ENCODE measurements at places on chromosomes 12 and 14. TPM values are rescaled to one million over a fixed set of nuclear protein-coding genes. Genes with fewer than 3 reads are reported as not detected.

Gene RBP5
- not detected for total RNA-seq

- DNase-seq, result peak; percentile 41
These were observed 146.6 kb downstream of the STXBP6 start for GRCh38 chr14:24903337-24903736.

- peak; percentile 87 for DNase-seq
These were observed 9.4 kb downstream of the LHX5 start for GRCh38 chr12:113462117-113462774.

- DNase-seq, result peak; percentile 91
These were observed 29.8 kb downstream of the BRMS1L start for GRCh38 chr14:35855876-35856481.

DNA sequence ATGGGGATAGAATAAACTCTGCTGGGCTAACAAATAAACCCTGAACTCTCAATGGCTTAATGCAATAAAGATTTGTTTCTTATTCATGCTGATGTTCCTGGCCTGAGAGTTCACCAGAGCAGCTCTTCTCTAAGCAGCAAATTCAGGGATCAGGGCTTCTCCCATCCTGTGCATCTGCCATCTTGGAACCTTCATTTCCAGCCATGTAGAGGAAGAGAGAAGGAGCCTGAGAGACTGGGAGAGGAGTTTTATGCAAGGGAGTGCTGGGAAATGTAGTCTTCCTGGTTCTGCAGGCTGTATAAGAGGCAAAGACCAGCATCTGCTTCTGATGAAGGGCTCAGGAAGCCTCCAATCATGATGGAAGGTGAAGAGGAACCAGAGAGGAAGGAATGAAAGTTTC is 20.6 kb upstream of the APOLD1 start:
- DNase-seq, result no peak

DNA sequence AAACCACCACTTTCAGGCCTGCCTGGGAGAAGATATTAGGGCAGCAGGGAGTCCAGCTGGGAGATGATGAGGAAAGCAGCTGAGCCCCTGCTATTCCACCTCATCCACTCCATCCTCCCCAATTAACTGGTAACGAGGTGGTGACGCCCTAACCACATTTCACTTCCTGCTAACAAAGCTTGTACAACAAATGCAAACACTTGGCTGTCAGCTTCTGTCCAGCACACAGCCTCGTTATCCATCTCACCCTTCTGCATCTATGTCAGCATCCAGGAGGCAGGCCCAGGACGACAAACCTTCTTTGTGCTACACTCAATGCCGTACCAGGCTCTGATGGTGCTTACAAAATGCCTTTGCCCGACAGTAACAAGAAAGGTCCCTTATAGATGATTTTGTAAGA is 225.4 kb downstream of the APAF1 start:
- DNase-seq, result no peak

DNA sequence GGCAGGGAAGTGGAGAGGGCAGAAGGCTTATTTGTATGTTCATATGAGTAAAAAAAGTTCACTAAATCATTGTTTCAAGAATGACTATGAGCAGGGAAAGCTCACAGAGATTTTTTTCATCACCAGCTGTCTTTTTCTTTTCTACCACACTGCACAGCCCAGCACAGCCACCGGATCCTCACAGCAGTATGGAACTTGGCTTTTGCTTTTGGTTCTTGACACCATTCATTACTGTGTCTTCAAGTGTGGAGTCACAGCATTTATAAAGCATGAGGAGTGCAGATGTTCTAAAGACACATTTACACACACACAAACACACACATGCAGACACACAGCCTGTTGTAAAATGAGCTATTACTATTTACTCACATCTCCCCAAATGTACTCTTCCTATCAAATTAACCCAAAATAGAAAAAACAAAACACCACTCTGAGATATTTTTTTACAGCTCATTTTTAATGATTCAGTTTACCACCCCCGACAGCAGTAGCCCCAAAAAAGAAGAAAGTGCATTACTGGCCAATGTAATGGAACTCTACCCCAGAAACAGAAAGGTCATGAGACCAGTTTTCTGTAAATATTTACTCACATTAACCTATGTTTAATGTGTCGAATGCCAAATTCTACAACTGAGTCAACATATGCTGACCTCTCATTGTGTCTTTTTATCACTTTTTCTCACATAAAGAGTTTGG is 60.5 kb downstream of the BTG1 start:
- DNase-seq, result peak; percentile 69

GRCh38 chr14:100075681-100076080 is 10.5 kb downstream of the EVL start:
- no peak for DNase-seq

DNA sequence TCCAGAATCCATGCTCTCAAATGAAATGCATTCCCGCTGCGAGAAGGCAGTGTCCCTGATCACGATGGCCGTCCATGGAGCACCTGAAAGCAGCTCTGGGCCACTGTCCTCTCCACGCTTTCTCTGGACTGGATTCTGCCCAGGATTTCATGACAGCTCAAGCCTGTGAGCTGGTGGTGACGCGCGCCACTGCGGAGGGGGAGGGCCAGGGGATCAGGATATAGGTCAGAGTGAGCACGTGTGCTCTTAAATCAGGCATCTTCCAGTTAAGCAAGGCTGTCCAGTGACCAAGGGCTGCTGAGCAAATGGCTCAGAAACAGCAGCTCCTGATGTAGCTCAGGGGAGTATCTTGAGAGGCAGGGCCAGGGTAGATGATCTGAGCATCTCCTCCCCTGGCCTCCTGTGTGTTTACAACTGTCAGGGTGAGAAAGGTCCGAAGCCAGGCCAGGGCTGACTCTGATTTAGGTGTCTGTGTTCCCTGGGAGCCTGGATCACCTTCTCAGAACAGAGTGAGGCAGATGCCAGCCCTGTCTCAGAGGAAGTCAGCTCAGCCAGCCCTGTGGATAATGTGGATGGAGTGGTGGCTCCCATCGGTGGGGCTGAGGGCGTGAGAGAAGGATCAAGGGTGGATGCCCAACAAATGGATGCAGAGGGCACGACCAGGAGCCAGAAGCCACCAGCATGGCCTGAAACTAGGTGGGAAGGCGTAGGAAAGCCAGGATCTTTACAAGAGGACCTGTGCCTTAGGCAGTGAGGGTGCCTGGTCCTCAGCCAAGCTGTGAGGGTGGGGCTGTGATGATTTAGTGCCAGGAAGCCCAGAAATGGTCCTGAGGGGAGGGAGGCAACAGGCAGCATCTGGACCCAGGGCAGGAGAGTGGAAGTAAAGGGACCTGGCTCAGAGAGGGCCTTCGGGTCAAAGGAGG is 55.3 kb downstream of the ELK3 start:
- no peak for DNase-seq

- DNase-seq, result no peak
These were observed 63.9 kb downstream of the ANKRD9 start for GRCh38 chr14:102445641-102446040.

GRCh38 chr14:77106666-77107065 is 8.6 kb downstream of the CIPC start:
- peak; percentile 52 for DNase-seq

GRCh38 chr12:108305520-108305919 is 33.6 kb downstream of the CMKLR1 start:
- DNase-seq, result peak; percentile 97

- DNase-seq, result no peak
These were observed 42.5 kb downstream of the LMO3 start for GRCh38 chr12:16563504-16563903.

GRCh38 chr12:11695321-11695720 is 45.8 kb downstream of the ETV6 start:
- no peak for DNase-seq

GRCh38 chr14:75793806-75794205 is 132.8 kb downstream of the TTLL5 start:
- DNase-seq, result peak; percentile 13

DNA sequence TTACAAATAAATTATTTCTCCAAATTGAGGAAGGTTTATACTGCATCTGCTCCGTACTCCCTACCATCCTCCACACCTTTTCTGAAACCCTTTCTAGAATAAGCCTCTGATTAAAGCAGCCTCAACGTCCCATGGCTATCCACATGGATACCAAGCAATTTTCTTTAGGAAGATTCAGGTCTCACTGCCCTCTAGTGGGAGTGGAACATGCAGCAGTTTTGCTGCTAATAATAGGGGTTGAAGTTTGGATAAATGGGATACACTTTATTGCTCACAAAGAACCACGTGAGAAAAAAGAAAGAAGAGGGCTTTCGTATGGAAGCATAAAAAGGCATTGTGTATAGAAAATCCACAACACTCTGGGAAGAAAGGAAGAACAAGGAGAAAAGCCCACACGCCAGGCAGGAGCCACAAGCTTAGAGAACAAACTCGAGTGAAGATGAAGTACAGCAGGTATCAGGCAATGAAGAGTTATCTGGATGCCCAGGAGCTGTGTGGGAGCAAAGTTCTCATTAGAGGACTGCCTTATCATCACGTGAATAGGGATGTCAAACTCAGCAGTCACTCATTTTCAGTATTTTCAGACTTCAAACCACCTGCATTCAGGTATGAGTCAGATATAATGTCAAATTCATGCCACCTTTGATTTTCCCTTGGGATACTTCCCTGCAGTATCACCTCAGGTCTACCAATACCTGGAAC is 45.8 kb downstream of the CCER1 start:
- DNase-seq, result peak; percentile 84

Gene GPR137C
- total RNA-seq, result 1.6 TPM

GRCh38 chr12:18139989-18140596 is 50.1 kb upstream of the RERGL start:
- DNase-seq, result peak; percentile 39

Gene NEMF
- 58.2 TPM for total RNA-seq

Gene STYK1
- total RNA-seq, result 3.7 TPM

DNA sequence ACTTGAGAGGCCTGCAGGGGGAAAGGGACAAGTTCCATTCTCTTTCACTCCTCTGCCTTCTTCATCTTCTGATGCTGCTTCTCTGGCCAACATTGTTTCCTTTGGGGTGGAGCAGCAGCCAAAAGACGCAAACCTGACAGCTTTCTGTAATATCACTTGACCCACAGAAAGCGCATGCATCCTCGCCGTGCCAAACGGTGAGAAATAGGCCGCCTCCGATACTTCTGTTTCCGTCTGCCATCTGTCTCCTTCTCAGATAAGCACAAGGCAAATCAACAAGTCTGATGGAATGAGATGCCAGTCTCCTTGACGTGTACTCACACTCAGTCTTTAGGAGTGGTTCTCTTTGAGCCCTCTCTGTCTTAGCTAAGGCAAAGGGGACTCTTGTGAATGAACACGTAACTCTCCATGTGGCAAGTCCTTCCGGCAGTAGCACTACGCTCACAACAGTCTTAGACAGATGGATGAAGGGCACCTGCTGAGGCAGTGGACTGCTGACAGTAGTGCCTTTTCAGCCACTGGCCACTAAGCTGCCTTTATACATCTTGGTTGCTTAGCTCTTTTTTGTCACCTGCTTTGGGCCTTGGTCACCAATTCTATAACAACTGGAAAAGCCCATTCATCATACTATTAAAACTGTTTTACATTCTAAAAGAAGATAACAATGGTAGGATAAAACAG is 214.1 kb downstream of the FBXL14 start:
- DNase-seq, result no peak

Gene FAM181A
- total RNA-seq, result not detected

DNA sequence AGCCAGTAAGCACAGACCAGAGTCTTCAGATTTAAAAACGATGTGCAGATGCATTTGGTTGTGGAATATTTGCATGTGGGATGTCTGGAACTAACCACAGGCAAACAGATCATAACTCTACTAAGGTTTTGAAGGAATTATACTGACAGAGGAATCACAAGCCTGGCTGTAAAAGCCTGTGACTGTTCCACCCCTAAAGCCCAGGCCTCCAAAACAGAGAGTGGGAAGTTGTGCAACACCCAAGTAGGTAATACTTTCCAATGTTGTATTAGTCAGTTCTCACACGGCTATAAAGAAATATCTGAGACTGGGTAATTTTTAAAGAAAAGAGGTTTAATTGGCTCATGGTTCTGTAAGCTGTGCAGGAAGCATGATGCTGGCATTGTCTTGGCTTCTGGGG is 68.1 kb upstream of the DCD start:
- no peak for DNase-seq

- peak; percentile 5 for DNase-seq
These were observed 23.4 kb upstream of the SLC35F4 start for GRCh38 chr14:57889245-57889644.

DNA sequence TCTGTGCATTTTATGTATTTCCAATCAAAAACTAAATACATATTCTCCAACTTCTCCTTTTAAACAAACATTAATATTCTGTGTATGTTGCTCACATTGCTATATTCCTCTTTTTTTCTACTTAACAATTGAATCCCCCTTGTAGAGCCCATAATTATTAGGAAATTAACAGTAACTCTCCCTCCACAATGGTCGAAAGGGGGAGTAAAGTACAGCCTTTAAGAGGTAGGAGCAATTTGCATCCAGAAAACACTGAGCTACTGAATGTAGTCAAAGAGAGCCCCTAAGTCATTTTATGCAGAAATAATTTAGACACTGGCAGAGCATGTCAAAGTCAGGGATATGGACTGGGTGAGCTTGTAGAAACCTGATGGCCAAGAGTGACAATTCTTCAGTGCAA is 57.2 kb upstream of the SCN8A start:
- DNase-seq, result peak; percentile 27

- DNase-seq, result peak; percentile 90
These were observed 13.2 kb downstream of the KCNH3 start for GRCh38 chr12:49552014-49552413.

DNA sequence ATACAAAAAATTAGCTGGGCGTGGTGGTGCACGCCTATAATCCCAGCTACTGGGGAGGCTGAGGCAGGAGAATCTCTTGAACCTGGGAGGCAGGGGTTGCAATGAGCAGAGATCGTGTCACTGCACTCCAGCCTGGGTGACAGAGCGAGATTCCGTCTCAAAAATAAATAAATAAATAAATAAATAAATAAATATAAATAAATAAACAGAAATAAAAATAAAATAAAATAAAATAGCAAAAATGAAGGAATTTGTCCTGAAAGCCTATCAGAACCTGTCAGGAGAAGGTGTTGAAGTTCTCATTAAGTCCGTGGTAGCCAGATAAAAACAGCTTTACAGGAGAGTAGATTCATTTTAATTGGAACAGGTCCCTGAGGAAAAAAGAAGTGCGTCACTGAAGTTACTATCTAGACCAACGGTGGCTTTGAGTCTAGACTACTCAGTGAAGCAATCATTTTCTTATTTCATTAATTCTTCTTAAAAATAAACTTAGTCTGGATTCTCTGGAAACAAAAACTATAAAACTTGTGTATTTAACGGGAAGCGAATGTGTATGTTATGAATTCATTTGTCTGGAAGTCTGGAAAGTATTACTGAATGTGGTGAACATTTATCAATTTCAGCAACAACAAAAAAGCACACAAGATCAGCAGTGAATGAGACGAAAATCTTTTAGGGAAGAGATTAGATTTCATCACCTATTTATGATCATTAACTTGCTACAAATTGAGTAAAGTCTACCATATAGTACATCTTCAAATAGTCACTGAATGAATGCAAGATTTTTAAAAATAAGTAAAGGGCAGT is 248.5 kb upstream of the PDE3A start:
- no peak for DNase-seq

Gene DAO
- not detected for total RNA-seq

Gene CCDC177
- not detected for total RNA-seq

DNA sequence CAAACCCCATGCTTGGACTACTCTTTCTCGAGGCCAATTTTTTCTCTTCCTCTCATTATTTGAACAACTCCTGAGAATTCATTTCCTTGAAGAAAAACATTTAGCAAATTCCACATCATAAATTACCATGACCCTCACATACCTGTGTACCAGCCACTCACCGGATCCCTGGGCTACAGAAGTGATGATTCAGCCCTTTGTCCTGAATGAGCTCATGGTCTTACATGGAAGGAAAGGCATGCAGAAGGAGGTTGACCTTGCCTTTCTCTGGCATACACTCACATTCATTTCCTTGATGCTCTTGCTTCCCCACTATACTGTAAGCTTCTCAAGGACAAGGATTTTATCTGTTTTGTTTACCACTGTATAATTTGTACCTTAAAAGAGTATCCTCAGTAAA is 191.5 kb downstream of the SLC5A8 start:
- peak; percentile 26 for DNase-seq

Gene MYL2
- total RNA-seq, result 24.6 TPM

Measured in myocyte (in vitro differentiated cells).